ENCODE measurements at places on chromosomes 12 and 14. TPM values are rescaled to one million over a fixed set of nuclear protein-coding genes. Genes with fewer than 3 reads are reported as not detected.

SHMT2 gene
- total RNA-seq = 126 TPM

HHIPL1 gene
- total RNA-seq = 0.28 TPM

ARMH4 gene
- total RNA-seq = 0.72 TPM

SERPINA9 gene
- 0.12 TPM for total RNA-seq

ERP27 gene
- 4.5 TPM for total RNA-seq

LBHD2 gene
- total RNA-seq = not detected

TTC8 gene
- 12.8 TPM for total RNA-seq

POU6F1 gene
- total RNA-seq = 2.9 TPM

SLC7A7 gene
- total RNA-seq = 1.4 TPM

ETFBKMT gene
- 1.3 TPM for total RNA-seq
